ENCODE measurements at places on chromosomes 1 and 21.

DNA sequence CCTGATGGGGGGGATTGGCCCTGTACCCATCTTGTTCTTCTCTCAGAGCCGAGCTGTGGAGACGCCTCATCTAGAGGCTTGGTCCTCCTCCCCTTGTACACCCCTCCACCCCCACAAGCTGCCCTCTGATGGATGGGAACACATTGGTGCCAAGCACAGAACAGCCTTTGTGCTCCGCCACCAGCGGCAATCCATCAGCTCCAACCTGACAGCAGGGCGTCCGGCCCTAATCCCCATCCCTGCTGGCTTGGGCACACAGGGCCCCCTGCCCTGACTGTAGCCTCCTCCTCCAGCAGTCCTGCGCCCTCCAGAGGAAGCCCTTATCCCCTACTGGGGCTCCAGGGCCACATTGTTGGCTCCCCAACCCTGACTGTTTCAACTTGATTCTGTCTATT, 3.8 kb upstream of the MYOG start:
- no peak for DNase-seq

GRCh38 chr1:166165661-166166328, 1.0 kb downstream of the FAM78B start:
- no peak for DNase-seq

- peak; percentile 43 for DNase-seq
These were observed 47.4 kb upstream of the LBR start for GRCh38 chr1:225474986-225475820.

GRCh38 chr1:36337830-36338229, 14.4 kb upstream of the EVA1B start:
- DNase-seq = no peak

GRCh38 chr1:75136921-75137641, 2.9 kb downstream of the LHX8 start:
- no peak for DNase-seq

- DNase-seq = no peak
These were observed 1.3 kb upstream of the SYT6 start for GRCh38 chr1:114154963-114155322.

- DNase-seq = no peak
These were observed 345.2 kb downstream of the USP25 start for GRCh38 chr21:16074950-16075489.

DNA sequence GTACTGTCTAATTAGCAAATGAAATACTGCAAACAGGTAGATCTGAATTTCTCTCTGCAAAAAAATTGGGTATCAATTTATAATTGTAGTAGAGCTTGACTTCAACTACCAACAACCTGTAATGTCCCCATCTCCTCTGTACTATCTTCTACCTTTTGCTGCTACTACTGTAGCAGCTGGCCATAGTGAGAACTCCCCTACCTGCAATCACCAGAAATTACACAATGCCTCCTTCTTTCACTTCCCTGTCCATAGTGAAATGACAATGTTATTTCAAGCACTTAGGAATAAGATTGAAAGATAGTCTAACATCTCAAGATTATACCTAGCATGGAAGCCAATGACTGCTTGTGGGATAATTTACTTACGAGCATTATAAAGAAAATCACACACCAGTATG, 100.4 kb downstream of the ACBD6 start:
- DNase-seq = no peak

- DNase-seq = no peak
These were observed 398.8 kb downstream of the DUSP10 start for GRCh38 chr1:221343136-221343535.

DNA sequence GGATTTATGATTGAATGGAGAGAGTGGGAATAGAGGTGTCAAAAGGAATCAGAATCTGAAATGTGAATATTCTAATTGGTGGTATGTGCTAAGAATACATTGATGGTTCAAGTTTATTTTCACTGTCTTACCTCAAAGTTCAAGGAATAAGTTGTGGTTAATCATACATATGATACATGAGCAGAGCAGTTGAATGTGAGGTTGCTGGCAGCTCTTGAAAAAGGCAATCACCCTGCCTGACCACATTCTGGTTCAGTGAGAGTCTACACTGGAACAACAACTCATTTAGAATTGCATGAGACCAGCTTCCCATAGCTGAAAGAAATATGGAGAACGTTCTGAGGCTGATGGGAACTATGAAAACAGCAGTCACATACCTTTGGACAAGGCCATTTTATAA, 68.3 kb upstream of the ARHGAP29 start:
- DNase-seq = no peak

DNA sequence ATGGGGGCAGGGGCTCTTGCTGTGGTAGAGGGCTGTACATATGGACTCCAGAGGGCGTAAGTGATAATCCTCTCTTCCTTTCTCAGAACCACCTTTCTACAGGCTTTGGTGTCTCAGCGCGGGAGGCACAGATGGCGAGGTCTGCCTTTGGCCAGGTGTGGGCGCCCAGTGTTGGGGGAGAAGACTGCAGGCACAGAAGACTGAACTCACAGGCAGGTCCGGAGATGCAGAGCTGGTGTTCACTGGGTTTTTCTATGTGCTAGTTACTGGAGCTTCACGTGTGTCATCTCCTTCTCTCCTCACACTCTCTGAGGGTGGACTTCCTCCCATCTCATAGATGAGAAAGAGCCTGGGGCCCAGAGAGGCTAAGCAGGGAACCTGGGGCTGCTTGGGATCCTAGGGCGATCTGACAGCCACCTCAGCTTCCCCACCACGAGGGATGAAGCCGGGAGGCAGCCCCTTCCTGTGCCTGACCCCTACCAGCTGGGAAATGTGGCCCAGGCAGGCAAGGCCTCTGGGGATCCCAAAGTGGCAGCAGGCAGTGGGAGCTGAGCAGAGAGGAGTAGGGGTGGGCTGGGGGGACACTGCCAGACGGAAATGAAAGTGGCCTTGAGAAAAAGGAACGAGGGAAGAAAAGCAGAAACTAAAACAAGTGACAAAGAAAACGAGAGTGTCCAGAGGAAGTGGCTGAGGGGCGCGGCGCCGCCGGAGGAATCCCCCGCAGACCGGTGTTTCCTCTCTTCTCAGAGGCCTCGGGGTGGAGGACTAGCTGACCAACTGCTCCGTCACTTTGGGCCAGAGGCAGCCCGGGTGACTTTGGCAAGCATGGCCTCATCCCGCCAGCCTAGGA, 191.6 kb downstream of the HIVEP3 start:
- no peak for DNase-seq

DNA sequence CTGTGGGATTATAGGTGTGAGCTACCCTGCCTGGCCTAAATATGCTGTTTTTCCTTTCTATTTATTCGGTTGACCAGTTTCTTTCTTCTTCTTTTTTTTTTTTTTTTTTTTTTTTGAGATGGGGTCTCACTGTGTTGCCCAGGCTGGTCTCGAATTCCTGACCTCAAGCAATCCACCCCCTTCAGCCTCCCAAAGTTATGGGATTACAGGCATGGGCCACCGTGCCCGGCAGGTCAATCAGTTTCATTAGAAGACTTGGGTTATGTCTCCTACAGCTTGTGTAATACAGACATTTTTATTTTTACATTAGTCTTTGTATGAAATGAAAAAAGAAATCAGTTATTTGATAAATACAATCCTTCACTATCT, 61.1 kb downstream of the UCK2 start:
- DNase-seq = no peak

DNA sequence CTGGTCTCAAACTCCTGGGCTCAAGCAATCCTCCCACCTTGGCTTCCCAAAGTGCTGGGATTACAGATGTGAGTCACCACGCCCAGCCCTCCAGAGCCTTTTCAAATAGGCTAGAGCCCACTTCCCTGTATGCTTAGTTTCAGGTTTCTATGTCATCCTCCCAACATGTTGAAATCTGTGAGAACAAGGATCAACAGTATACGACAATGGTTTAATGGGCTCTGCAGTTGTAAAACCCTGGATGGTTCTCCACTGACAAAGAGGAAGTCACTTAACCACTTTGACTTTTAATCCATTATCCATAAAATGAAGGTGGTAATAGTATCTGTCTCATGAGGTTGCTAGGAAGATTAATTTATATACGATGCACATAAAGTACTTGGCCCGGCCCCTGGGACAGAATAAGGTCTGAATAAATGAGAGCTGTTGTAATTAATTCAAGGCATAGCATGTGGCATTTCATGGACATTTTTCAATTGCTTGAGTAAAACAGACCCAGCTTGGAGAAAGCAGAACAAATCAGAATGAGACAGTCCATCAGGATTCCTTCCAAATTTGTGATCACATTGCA, 113.9 kb upstream of the ZNF648 start:
- DNase-seq = peak; percentile 30

DNA sequence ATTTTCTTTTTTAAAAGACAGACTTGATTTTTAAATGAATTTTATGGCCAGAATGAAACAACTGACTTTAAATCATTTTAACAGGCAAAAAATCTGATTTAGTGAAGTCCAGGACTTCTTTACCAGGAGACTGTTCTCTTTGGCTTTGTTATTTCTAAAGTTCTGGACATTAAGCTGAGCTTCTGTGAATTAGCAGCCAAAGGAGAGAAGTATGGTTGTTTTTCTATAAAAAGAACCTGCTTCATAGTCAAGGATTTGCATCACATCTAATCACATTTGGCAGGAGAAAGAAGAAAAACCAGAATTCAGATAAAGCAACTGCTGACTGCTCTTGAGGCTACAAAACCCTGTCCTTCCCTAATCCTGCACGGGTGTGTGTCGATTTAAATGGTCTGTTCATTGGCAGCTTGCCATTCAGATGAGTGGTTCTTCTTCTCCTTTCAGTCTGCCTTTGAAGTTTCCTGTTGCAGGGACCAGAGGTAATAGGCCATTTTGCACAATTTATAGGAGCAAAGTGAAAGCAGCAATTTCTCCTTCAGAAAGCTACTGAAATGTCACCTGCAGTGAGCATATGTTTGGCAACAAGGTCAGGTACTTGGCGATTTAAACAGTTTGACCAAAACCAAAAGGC, 215.4 kb downstream of the OLFM3 start:
- DNase-seq = peak; percentile 82
